Caki2 (cell line): ENCODE measurements at places on chromosomes 11 and 22. TPM values are rescaled to one million over a fixed set of nuclear protein-coding genes. Genes with fewer than 3 reads are reported as not detected.

- no peak for DNase-seq
These were observed 1.7 kb upstream of the SLC25A22 start for GRCh38 chr11:799641-800316.

DNA sequence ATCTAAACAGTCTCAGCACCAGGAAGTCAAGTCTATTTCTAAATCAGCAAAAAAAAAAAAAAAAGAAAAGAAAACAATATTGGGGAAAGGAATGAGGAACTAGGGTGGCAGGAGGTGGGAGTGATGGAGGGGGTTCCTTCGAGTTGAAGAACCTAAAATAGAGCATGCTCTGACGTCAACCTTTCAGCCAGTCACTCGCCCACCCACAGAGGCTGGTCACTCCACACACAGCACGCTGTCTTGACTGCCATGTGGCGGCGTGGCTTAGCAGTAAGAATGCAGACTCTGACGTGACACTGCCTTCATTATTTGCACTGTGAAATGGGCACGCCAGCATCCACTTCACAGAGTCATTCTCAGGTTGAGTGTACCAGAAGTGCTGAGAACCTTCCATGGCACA, 48.3 kb downstream of the LARGE1 start:
- DNase-seq, result no peak

DNA sequence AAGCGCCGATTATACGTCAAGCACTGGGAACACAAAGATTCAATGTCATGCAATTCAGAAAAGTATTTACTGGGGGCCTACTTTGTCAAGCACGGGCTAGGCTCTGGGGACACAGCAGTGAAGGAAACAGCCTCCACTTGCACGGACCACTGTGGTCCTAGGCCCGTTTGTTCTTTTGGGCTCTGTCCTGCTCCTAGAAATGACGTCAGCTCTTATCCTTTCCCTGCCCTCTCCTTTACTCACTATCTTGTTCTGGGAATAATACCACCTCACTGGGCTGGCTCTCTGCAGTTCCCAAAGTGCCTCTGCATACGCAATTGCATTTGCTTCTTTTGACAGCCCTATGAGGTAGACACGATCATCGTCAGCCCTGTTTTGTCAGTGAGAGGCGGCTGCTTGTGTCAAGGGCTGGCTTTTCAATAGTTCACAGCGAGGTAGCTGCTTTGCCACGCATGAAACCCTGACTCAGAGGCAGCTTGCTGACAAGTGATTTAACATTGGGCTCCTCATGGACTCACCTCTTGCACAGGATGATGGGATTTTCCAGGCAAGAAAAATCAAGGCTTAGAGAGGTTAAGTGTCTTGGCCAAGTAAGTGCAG, 22.9 kb upstream of the IGSF22 start:
- no peak for DNase-seq

- DNase-seq, result no peak
These were observed 1.1 kb downstream of the CBX6 start for GRCh38 chr22:38870791-38871359.

DNA sequence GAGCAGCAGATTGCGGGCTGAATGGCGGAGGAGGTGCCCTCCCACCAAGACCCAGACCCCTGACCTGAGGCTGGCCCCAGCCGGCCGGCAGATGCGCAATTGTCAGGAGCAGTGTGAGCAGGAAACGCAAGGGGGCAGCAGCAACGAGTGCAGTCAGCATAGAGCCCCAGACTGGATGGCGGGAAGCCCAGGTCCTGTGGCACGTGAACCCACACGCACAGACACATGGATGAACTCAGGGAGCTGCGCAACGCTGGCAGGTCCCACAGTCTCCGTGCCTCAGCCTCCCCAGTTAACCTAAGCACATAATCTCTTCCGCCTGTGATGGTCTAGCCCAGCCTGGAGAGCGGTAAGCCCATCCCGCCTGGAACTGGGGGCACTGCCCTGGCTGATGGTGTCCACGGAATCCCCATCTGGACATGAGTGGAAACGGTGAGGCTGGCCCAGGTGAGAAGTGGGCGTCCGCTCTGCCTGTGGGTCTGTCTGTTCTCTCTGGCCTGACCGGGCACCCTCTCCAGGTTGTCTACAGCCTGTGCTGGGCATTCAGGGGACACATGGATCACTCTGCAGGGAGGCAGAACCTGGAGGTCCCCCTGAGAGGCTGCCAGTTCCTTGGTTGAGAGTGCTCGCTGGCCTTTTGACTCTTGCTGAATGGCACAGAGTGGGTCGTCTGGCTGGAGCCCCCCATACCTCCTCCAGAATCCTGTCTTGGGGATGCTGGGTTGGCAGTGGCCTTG, 626 bp upstream of the TBX10 start:
- no peak for DNase-seq

- no peak for DNase-seq
These were observed 335.3 kb upstream of the PITPNB start for GRCh38 chr22:28254396-28254795.

- DNase-seq, result no peak
These were observed at the start of gene C11orf87 for GRCh38 chr11:109421981-109422869. TSS of gene C11orf87 (plus strand) at chr11:109422190. CDS start at chr11:109423634, 1,444 bp downstream.

GRCh38 chr22:17397756-17398547, 28.7 kb downstream of the CECR2 start:
- DNase-seq, result peak; percentile 21

DNA sequence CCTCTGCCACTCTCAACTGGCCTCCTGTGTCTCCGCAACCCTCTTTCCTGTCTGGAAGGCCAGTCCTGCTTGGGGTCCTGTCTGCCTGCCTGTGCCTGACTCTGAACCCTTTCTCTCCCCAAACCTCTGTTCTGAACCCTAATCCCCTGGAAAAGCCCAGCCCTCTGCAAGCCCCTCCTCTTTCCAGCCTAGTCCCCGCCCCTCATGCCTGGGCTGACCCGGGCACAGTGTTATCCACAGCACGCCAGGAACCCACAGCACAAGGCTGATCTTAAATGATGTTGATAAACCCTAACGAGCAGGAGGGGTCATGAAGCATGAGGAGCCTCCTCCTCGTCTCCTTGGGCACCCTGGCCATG, at the start of gene IFITM10:
Gene IFITM10, minus strand, starts transcription at position 115 of the 359 bp plus-strand sequence. CDS start 153 bp downstream, outside the sequence.
- peak; percentile 69 for DNase-seq

DNA sequence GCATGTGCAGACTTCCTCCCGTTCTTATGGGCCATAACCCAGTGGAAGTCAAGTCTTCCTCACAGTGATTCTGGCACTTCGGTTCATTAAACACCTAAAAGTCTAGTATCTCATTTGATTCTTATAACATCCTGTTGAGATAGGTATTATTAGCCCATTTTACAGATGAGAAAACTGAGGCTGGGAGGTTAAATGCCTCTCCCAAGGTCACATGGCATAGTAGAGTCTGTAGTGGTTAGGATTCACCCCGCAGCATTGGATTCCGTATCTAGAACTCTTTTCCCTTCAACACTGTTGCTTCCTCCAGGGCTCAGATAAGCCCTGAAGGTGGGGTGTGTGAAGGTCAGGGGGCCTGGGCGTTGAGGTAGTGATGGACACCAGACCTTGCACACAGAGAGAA, 3.4 kb downstream of the GPHA2 start:
- DNase-seq, result no peak

DNA sequence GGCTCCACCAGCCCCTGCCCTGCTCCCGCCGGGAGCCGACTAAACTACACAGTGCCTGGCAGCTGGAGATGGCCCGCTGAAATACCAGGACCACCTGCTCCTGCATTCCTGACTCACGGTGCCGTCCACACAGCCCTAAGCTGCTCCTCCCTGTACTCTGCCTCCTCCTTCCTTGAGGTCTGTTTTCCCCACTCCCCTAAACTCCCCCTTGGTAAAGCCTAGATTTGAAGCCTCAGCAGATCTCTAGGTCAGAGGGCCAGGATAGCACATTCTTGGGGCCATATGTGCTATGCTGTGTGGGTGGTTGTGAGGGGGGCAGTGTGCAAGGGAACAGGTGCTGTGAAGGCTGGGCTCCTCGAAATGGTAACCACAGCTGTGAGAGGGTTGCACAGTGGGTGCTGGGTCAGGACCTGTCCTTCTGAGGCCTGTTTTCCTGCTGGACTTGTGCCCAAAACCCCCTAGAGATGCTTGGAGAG, 9.7 kb downstream of the LRFN4 start:
- DNase-seq, result no peak

- DNase-seq, result peak; percentile 71
These were observed 31.5 kb upstream of the CYB5R3 start for GRCh38 chr22:42680648-42681047.

The RPLP2 gene
- total RNA-seq, result 302 and 318 TPM in 2 replicates

The TRIM5 gene
- total RNA-seq, result 7.4 and 9.5 TPM in 2 replicates

The SAMM50 gene
- total RNA-seq, result 71.6 and 75.3 TPM in 2 replicates

The SAA4 gene
- not detected in 2 replicates for total RNA-seq

The RBMXL2 gene
- not detected in 2 replicates for total RNA-seq

The OR5A1 gene
- total RNA-seq, result not detected in 2 replicates

The MIOX gene
- 1.9 TPM in 1 of 2 replicates, not detected in the other for total RNA-seq

The PTDSS2 gene
- 36.9 and 50.2 TPM in 2 replicates for total RNA-seq

The SLC39A13 gene
- total RNA-seq, result 46.2 and 86.8 TPM in 2 replicates
